NCI-H1694 (cell line): ENCODE measurements at places on chromosomes 13 and 19.

DNA sequence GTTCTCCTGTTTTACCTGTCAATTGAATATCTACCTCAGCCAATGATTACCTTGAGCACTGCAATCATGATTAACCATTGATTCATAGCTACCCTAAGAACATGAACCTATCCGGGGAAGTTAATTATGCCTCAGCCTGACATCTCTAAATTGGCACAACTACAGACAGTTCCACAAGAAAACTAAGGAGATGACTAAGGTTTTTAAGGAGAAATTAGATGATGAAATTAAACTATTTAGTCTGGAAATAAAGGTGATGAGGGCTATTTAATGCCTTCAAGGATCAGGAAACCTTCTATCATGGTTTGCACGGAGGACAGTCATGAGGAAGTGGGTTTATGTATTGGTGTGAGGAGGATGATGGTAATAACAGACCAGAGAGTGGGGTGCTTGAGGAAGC, 203.4 kb downstream of the COL4A1 start:
- no peak for DNase-seq

GRCh38 chr13:95784900-95785290, 108.0 kb downstream of the DNAJC3 start:
- no peak for DNase-seq

- no peak for DNase-seq
Measured at GRCh38 chr13:26976313-26976712, 195.3 kb downstream of the USP12 start.

DNA sequence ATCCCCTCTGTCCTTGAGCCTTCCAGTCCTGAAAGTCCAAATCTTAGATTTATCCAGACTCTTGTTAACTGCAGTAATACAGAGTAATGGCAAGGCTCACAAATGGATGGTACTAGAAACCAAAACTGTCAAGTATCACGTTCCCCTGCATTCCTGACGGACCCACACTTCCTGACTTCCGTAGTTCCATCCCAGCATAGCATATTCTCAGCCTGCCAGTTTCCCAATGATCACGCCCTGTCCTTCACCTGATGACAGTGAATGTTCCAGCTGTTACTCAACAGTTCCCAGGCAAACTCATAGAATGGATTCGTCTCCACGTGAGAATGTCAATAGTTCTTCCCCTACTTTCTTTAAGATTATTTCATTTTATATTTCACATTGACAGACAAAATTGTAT, 33.6 kb downstream of the SLC7A1 start:
- DNase-seq, result no peak

DNA sequence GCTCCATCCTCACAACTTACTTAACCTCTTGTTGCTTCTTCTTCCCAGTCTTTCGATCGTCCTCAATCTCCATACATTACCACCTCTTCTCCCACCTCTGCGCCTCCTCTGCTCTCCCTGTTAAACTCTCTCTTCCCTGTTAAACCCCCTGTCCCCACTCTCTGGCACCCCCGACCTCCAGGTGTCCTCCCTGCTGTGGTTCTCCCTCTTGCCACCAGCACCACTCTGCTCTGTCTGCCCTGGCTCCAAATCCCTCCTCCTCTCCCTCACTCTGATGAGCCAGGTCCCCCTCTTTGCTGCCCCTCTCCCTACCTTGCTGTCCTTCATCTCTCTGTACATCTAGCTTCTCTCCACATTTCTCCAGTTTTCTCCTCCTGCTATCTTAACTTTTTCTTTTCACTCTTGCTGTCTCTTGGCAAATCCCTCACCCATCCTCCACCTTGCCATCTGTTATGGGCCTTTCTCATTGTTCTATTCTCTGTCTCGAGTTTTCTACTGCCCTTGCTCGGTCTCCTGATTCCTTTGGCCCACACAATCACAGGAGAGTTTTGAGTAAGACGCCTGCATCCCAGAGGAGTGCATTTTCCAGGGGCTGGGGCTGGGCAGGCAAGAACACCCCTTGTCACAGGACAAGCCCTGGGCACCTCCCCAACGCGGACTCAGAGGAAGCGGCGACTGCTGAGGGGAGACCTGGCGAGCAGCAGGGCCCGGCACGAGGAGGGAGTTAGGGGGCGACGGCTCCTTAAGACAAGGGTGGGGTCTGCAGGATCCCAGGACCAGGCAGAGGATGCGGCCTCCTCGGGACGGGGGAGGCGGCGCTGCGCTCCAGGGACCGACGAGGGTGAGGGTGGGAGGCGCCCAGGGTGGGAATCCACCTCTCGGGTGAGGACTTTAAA, 21.4 kb upstream of the ERVV-1 start:
- no peak for DNase-seq

DNA sequence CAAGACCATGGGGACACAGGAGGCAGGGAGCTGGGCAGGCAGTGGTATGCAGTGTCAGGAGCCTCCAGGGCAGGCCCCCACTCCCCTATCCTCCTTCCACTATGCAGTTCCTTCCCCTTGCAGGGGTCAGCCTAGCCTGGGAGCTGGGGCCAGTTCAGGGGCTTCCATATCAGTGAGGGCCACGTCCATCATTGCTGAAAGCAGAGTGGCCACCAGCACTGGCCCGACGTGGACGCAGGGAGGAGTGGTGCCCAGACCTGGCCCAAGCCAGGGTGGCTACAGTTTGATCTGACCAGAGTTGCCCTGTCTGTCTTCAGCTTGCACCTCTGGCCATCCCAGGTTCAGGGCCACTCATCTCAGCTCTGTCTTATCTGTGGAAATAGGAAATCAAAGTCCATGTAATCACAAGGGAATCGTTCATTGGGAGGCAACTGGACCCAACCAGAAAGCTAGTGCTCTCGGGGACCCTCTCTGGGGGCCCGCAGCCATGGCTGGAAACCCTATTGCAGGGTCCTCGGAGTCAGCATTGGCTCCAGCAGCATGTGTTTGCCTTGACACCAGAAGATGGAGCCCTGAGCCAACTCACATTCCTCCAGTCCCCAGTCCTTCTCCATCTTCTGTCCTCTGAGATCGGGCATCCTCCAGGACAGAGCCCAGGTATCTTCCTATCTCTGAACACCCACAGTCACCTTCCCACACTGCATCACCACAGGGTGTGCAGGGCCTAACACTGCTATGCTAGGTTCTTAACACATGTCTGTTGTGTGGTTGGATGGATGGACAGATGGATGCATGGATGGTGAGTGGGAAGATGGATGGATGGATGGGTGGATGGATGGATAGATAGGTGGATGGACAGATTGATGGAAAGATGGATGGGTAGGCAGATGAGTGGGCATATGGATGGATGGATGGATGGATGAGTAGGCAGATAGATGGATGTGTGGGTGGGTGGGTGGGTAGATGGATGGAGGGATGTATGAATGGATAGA, 75.7 kb upstream of the KCTD15 start:
- DNase-seq, result no peak
